ENCODE measurements at places on chromosomes 7 and 10. TPM values are rescaled to one million over a fixed set of nuclear protein-coding genes. Genes with fewer than 3 reads are reported as not detected.

DNA sequence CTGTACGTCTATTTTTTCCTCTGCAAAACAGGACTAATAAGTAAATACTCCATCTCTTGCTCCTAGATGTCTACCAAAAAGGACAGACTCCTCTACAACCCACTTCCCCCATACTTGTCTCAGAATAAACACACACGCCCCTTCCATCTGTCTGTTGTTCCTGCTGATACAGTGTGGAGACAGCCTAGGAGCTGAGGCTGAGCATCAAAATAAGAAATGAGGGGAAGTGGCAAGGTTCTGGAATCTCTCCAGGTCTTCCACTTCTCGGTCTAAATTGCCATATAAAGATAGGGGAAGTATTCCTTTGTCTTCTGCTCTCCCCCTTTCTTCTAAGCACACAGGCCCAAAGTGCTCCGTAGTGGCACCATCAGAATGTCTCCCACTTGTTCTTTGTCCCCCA, 30.8 kb upstream of the VSIR start:
- H3K4me3 ChIP-seq: no peak overlapping the region
- no peaks in the 10 kb centered on the region for H3K36me3 ChIP-seq
- H3K4me1 ChIP-seq: peaks cover 3% of the 10 kb centered on the region
- no peak overlapping the region for H3K27ac ChIP-seq
- peaks cover 9% of the 10 kb centered on the region for H3K27me3 ChIP-seq

DNA sequence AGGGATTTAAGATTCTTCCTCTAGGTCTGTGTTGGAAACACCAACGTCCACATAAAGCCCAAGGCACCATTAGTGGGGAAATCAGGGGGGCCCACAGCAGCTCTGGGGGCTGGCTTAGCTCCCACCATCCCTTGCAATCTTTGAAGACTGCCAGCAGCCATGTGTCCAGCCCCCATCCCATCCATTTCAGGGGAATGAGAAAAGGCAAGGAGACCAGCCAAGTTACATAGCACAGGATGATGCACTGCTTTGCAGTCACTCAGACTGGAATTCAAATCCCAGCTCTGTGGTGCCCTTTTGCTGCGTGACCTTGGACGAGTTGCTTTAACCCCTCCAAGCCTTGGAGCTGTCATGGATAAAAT, 108.9 kb upstream of the ZMIZ1 start:
- H3K27ac ChIP-seq: no peak overlapping the region
- H3K4me1 ChIP-seq: peaks cover 34% of the 10 kb centered on the region
- peak; percentile 82 for DNase-seq
- peaks cover 39% of the 10 kb centered on the region for H3K27me3 ChIP-seq
- no peaks in the 10 kb centered on the region for H3K36me3 ChIP-seq

GRCh38 chr7:47454974-47455871, 126.7 kb downstream of the TNS3 start:
- H3K27ac ChIP-seq: peak overlapping the region; percentile 97
- no peaks in the 10 kb centered on the region for H3K36me3 ChIP-seq
- no peaks in the 10 kb centered on the region for H3K27me3 ChIP-seq
- no peak for DNase-seq
- no peak overlapping the region for H3K4me3 ChIP-seq

GRCh38 chr7:2041496-2042367, 191.0 kb downstream of the MAD1L1 start:
- no peak overlapping the region for H3K4me3 ChIP-seq
- peaks cover 14% of the 10 kb centered on the region for H3K4me1 ChIP-seq

- no peak overlapping the region for H3K4me3 ChIP-seq
- no peaks in the 10 kb centered on the region for H3K27me3 ChIP-seq
- H3K36me3 ChIP-seq: peaks cover 6% of the 10 kb centered on the region
- H3K4me1 ChIP-seq: no peaks in the 10 kb centered on the region
Measured at GRCh38 chr10:111015181-111015580, 61.6 kb upstream of the ADRA2A start.

DNA sequence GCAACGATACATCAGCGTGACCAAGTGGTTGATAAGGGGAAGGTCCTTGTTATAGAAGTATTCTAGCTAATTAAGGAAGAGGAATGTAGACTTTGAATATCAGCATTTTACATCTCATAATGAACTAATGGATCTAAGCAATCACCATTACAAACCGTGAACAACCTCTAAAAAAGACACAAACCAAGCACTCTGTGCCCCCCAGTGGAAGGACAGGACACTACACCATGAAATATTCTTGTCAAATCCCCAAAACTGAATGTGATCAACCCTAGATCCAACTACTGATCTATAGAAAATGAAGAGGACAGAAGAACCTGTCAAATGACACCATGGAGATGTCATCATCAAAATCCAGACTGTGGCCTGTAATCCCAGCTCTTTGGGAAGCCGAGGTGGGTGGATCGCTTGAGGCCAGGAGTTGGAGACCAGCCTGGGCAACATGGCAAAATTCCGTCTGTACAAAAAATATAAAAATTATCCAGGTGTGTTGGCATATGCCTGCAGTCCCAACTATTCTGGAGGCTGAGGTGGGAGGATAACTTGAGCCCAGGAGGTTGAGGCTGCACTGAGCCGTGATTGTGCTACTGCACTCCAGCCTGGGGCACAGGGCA, 111.3 kb upstream of the CARD11 start:
- H3K27me3 ChIP-seq: peaks cover 13% of the 10 kb centered on the region
- H3K4me1 ChIP-seq: peaks cover 14% of the 10 kb centered on the region
- no peaks in the 10 kb centered on the region for H3K36me3 ChIP-seq
- H3K4me3 ChIP-seq: no peak overlapping the region

GRCh38 chr10:17980846-17981565, 29.3 kb downstream of the SLC39A12 start:
- no peak overlapping the region for H3K4me3 ChIP-seq
- no peak overlapping the region for H3K27ac ChIP-seq
- H3K4me1 ChIP-seq: no peaks in the 10 kb centered on the region

DNA sequence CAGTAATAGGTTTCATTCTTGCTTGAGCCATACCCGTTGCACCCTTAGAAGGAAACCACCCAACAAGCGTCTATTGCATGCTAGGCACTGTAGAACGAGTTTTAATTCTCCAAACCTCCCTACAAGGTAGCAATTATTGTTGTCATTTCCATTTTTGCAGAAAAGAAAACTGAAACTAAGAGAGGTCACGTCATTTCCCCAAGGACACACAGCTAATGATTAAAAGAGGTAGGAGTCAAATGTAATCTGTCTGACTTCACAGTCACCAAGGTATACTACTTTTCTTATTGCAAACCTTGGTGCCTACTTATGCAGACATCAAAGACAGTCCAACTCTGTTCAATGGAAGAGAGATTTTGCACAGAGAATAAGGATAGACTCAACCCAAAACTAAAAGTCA, 49.1 kb upstream of the C1QL3 start:
- H3K4me1 ChIP-seq: no peaks in the 10 kb centered on the region
- H3K4me3 ChIP-seq: no peak overlapping the region
- no peak overlapping the region for H3K27ac ChIP-seq
- no peaks in the 10 kb centered on the region for H3K27me3 ChIP-seq
- DNase-seq: no peak

GRCh38 chr10:93098816-93099215, 25.1 kb downstream of the CYP26A1 start:
- no peaks in the 10 kb centered on the region for H3K4me1 ChIP-seq
- H3K4me3 ChIP-seq: no peak overlapping the region
- no peaks in the 10 kb centered on the region for H3K36me3 ChIP-seq
- H3K27ac ChIP-seq: no peak overlapping the region
- DNase-seq: no peak
- H3K27me3 ChIP-seq: no peaks in the 10 kb centered on the region

- DNase-seq: peak; percentile 82
- H3K4me1 ChIP-seq: peaks cover 43% of the 10 kb centered on the region
- no peaks in the 10 kb centered on the region for H3K27me3 ChIP-seq
- peak overlapping the region; percentile 22 for H3K4me3 ChIP-seq
- H3K27ac ChIP-seq: peak overlapping the region; percentile 91
- H3K36me3 ChIP-seq: peaks cover 41% of the 10 kb centered on the region
Measured at GRCh38 chr7:4745971-4746919, 29.2 kb upstream of the AP5Z1 start.

DNA sequence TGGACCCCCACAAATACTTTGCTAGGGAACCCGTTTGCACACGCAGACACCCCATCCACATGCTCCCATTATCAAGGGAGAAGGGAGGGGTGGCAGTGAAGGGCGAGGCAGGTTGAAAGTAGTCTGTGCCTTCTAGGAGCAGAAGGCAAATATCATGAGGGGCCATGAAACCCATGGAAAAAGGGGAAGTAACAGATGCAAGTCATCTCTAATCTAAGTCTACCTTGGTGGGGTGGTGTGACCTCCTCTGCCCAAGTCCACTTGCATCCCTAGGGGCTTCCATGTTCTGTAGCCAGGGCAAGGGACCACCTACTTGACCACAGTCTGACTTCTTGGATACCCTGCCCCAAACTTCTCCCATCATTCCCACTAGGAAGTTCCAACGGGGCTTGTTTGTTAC, 5.5 kb downstream of the GIMAP6 start:
- no peak for DNase-seq
- no peak overlapping the region for H3K27ac ChIP-seq
- no peak overlapping the region for H3K4me3 ChIP-seq
- H3K4me1 ChIP-seq: peaks cover 7% of the 10 kb centered on the region
- H3K27me3 ChIP-seq: no peaks in the 10 kb centered on the region

- H3K4me1 ChIP-seq: peaks cover 3% of the 10 kb centered on the region
- DNase-seq: no peak
- peaks cover 53% of the 10 kb centered on the region for H3K36me3 ChIP-seq
Measured at GRCh38 chr7:151349507-151349853, 7.9 kb downstream of the NUB1 start.

GRCh38 chr10:12606461-12606860, 257.1 kb downstream of the CAMK1D start:
- H3K27ac ChIP-seq: peak overlapping the region; percentile 64
- no peak overlapping the region for H3K4me3 ChIP-seq
- peaks cover 23% of the 10 kb centered on the region for H3K4me1 ChIP-seq
- no peaks in the 10 kb centered on the region for H3K36me3 ChIP-seq
- DNase-seq: no peak

GRCh38 chr10:78187371-78187770, 153.7 kb downstream of the RPS24 start:
- no peak overlapping the region for H3K4me3 ChIP-seq
- H3K4me1 ChIP-seq: peaks cover 4% of the 10 kb centered on the region
- peaks cover under 1% of the 10 kb centered on the region for H3K27me3 ChIP-seq
- no peaks in the 10 kb centered on the region for H3K36me3 ChIP-seq
- DNase-seq: no peak
- H3K27ac ChIP-seq: no peak overlapping the region

DNA sequence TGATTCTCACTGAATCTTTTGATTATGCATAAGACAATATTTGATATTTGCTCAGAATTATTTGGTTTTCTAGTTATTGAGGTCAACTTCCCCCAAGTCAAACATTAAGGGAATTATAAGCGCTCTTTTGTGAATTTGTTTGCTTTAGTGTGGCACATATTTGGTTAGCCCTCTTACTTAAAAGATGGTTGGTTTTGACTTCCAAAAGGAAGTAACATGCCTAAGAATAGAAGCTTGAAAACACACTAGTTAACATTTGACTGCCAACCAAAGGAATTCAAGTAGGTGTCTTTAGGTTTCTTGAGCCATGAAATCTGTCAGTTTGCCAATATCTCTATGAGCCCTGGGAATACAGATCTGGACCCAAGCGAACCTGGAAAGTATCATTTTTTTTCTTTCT, 24.9 kb downstream of the STEAP4 start:
- no peaks in the 10 kb centered on the region for H3K36me3 ChIP-seq
- no peak overlapping the region for H3K27ac ChIP-seq
- no peak overlapping the region for H3K4me3 ChIP-seq

DNA sequence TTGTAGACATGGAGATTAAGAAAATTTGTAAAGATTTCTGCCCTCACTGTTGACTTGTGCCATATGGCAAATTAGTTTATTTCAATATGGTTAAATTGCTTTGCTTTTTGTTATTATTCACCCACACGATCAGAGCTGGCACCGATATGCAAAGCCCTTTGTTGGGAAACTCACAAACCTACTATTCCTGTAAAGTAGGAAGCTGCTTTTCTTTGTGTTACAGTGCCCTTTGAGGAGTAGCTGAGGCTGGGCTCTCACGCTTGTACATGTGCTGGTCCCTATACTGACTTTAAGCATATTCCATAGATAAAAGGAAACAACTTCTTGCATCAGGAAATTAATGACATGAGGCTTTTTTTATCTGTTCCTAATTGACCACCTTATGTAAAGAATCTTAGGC, 17.6 kb upstream of the AOAH start:
- no peak for DNase-seq
- no peak overlapping the region for H3K4me3 ChIP-seq
- no peaks in the 10 kb centered on the region for H3K36me3 ChIP-seq
- peaks cover 4% of the 10 kb centered on the region for H3K27me3 ChIP-seq
- no peaks in the 10 kb centered on the region for H3K4me1 ChIP-seq

- H3K4me3 ChIP-seq: no peak overlapping the region
- peaks cover 33% of the 10 kb centered on the region for H3K4me1 ChIP-seq
- H3K27me3 ChIP-seq: no peaks in the 10 kb centered on the region
- peaks cover 42% of the 10 kb centered on the region for H3K36me3 ChIP-seq
- peak; percentile 87 for DNase-seq
Measured at GRCh38 chr7:66150471-66150870, 35.8 kb downstream of the CRCP start.

GRCh38 chr10:93577565-93577964, 11.1 kb downstream of the FFAR4 start:
- no peaks in the 10 kb centered on the region for H3K36me3 ChIP-seq
- no peaks in the 10 kb centered on the region for H3K4me1 ChIP-seq
- no peak overlapping the region for H3K4me3 ChIP-seq
- H3K27ac ChIP-seq: no peak overlapping the region

DNA sequence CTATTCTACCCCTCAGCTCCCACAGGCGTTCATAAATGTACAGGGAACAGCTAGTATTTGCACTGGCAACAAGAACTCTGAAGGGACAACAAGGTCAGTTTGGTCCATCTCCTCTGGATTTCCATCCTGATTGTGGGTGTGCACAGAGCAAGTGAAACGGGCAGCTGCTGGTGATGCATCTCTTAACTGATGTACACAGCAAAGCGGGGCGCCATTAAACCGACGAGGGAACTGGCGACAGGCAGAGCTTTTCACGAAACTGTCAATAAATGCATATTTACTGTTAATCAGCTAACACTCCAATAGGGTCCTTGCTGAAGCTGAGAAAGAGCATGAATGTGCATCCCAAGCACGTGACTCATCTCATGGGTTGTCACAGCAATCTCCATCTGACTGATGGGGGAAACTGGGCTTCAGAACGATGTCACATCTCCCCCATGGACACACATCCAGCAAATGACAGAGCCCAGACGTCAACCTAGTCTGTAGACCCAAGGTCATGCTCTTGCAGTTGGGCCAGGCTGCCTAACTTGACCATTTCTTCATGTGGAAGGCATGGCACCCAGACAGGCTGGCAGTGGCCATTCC, 54.2 kb downstream of the FAM53B start:
- H3K4me3 ChIP-seq: no peak overlapping the region
- no peak for DNase-seq
- no peak overlapping the region for H3K27ac ChIP-seq
- H3K27me3 ChIP-seq: no peaks in the 10 kb centered on the region

GRCh38 chr7:101232141-101232850, 5.3 kb downstream of the CLDN15 start:
- H3K27me3 ChIP-seq: no peaks in the 10 kb centered on the region
- H3K4me1 ChIP-seq: peaks cover 15% of the 10 kb centered on the region
- peaks cover 25% of the 10 kb centered on the region for H3K36me3 ChIP-seq

- no peaks in the 10 kb centered on the region for H3K27me3 ChIP-seq
- H3K4me3 ChIP-seq: no peak overlapping the region
- DNase-seq: peak; percentile 73
- peak overlapping the region; percentile 65 for H3K27ac ChIP-seq
Measured at GRCh38 chr10:79038841-79039201, 29.9 kb upstream of the ZMIZ1 start.

- H3K36me3 ChIP-seq: no peaks in the 10 kb centered on the region
- DNase-seq: no peak
- H3K27me3 ChIP-seq: no peaks in the 10 kb centered on the region
Measured at GRCh38 chr10:78819361-78820006, 249.3 kb upstream of the ZMIZ1 start.

FZD1 gene
- 12.5 TPM for total RNA-seq

PAPOLB gene
- 0.22 TPM for total RNA-seq

RAB19 gene
- total RNA-seq: not detected

PLEKHS1 gene
- total RNA-seq: 0.04 TPM

OR6B1 gene
- not detected for total RNA-seq

SLK gene
- total RNA-seq: 35.7 TPM

Measured in muscle of leg (tissue), 16 donors.